Nephron progenitor cell (in vitro differentiated cells): ENCODE measurements at places on chromosomes 13 and 19.

DNA sequence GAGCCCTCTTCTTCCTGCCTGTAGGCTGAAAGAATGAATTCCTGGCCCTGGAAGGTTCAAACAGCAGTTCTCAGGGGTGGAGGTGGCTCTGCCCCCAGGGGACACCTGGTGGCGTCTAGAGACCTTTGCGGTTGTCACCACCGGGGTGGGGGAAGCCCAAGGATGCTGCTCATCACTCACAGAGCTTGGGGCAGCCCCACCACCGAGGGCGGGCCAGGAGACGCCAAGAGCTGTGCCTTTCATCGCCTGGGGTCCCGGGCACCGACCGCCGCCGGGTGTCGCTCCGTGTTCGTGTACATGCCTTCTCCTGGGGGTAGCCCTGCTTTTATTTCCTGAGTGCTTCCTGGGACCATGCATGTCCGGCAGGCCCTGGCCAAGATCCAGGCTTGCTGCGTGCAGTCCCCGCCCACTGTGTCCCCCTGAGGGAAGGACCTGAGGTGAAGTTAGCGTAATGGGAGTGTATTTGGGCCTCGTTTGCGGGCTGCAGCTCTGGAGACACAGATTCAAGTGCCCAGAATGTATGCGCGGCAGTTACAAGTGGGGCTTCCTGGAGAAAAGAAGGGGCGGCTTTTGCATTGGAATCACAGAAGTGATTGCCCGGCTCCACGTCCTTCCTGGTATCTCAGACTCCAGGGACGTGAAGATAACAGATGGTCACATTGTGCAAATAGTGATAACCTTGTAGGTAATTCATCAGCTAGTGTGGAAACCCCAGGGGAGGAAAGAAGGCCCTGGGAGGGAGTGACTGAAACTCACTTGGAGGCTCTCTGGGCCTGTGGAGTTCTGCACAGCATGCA is 7.8 kb downstream of the DOT1L start:
- no peak for DNase-seq
- peaks cover 14% of the 10 kb centered on the region for H3K36me3 ChIP-seq
- H3K27ac ChIP-seq, result peak overlapping the region; percentile 42
- H3K4me3 ChIP-seq, result peak overlapping the region; percentile 52

DNA sequence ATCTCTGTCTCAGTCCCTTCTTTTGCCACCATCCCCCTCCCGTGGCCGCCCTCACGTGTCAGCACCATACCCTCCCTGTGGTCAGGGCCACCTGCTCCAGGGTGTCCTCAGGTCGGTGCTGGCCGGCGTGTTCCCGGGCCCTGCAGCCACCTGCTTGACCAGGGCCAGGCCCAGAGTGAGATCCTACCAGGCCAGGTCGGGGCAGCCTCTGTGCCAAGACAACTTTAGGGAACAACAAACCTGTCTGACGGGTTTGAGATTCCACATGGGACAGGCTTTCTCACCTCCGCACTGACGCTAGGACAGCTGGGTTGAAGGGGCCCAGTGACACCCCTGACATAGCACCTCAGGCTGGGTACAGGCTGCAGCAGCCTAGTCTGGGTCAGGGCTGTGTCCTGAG is 7.5 kb upstream of the SBNO2 start:
- H3K27me3 ChIP-seq, result peaks cover 4% of the 10 kb centered on the region
- peak overlapping the region; percentile 23 for H3K27ac ChIP-seq
- H3K36me3 ChIP-seq, result no peaks in the 10 kb centered on the region
- no peak overlapping the region for H3K4me3 ChIP-seq
- DNase-seq, result no peak

- no peak overlapping the region for H3K4me3 ChIP-seq
- peaks cover 6% of the 10 kb centered on the region for H3K4me1 ChIP-seq
- no peaks in the 10 kb centered on the region for H3K27me3 ChIP-seq
Observed at GRCh38 chr19:1088416-1089010, 6.7 kb downstream of the POLR2E start.

- no peaks in the 10 kb centered on the region for H3K36me3 ChIP-seq
- H3K27me3 ChIP-seq, result no peaks in the 10 kb centered on the region
- no peak overlapping the region for H3K4me3 ChIP-seq
- H3K4me1 ChIP-seq, result peaks cover 6% of the 10 kb centered on the region
- no peak for DNase-seq
- no peak overlapping the region for H3K27ac ChIP-seq
Observed at GRCh38 chr13:80884056-80884785, 543.3 kb upstream of the SPRY2 start.

GRCh38 chr19:58543826-58544590 is at the start of gene TRIM28:
TSS of gene TRIM28 (plus strand) at chr19:58544064. CDS start at chr19:58544758, 694 bp downstream.
- peaks cover 28% of the 10 kb centered on the region for H3K4me1 ChIP-seq
- H3K4me3 ChIP-seq, result peak within 1 kb of the TSS; percentile 98
- peak within 1 kb of the TSS; percentile 99 for H3K27ac ChIP-seq
- DNase-seq, result peak; percentile 100

- no peak for DNase-seq
- H3K4me3 ChIP-seq, result no peak overlapping the region
- H3K36me3 ChIP-seq, result no peaks in the 10 kb centered on the region
- no peaks in the 10 kb centered on the region for H3K27me3 ChIP-seq
Observed at GRCh38 chr13:31051999-31052398, 109.7 kb downstream of the HSPH1 start.

GRCh38 chr13:98495627-98496478 is 81.1 kb downstream of the STK24 start:
- peak overlapping the region; percentile 95 for H3K27ac ChIP-seq
- peaks cover 2% of the 10 kb centered on the region for H3K27me3 ChIP-seq
- H3K36me3 ChIP-seq, result peaks cover 40% of the 10 kb centered on the region
- H3K4me3 ChIP-seq, result peak overlapping the region; percentile 60
- peaks cover 83% of the 10 kb centered on the region for H3K4me1 ChIP-seq

DNA sequence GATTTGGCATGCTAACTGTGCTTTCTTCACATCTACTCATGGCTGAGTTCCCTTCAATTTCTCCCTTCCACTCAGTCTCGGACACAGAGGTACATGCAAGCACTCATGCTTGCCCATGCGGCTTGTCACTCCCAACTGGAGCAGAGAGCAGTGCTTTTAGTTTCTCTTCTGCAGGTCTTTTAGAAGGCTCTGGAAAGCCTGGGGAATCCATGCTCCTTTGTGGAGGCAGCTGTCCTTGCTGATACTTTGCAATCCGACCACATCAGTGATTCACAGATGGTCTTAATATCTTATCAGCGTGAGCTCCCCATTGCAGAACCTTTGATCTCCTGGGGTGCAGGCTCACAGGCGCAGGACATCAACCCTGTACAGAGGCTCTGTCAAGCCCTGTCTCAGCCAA is 203.9 kb downstream of the COL4A1 start:
- H3K4me3 ChIP-seq, result no peak overlapping the region
- no peak overlapping the region for H3K27ac ChIP-seq
- no peaks in the 10 kb centered on the region for H3K36me3 ChIP-seq
- peaks cover 5% of the 10 kb centered on the region for H3K27me3 ChIP-seq
- H3K4me1 ChIP-seq, result peaks cover 5% of the 10 kb centered on the region
- DNase-seq, result no peak

DNA sequence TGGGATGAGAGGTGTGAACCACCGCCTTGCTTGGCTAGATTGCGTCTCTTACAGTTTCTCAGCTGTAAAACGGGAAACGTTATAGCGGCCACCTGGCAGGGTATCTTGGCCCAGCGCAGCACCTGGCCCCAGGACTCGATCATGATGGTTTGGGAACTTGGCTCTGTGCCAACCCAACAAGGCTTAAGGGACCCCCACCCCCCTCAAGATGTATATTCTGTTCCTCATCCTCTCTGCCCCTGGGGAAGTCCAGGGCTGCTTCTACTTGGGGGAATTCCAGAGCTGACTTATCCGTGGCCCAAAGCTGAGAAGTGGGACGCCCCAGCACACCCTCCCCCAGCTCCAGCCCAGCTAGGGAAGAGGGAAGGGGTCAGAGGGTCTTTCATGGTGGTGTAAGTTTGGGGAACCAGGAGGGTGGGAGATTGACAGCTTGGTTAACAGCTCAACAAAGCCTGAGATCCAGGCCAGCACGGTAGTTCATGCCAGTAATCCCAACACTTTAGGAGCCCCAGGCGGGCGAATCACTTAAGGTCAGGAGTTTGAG is 695 bp downstream of the ICAM1 start:
- peak overlapping the region; percentile 34 for H3K4me3 ChIP-seq
- H3K4me1 ChIP-seq, result no peaks in the 10 kb centered on the region
- DNase-seq, result no peak
- peaks cover 72% of the 10 kb centered on the region for H3K27me3 ChIP-seq
- no peak overlapping the region for H3K27ac ChIP-seq

DNA sequence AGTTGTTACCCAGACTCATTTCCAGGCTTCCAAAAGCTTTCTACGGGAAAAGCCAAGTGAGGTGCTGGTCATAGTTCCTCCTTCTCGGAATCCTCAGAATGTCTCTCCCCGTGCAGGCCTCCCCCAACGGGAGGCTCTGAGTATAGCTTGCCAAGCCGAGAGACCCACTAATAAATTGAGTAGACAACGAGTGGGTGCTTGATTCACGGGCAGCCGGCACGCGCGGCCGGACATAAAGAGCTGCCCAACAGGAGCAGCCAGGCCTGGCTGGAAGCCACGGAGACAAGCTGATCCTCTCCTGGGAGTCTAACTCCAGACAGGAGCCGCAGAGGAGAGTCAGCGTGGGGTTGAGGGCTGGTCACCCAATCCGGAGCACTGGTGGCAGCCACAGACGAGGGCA is 43.4 kb upstream of the MEDAG start:
- peaks cover 77% of the 10 kb centered on the region for H3K4me1 ChIP-seq
- peaks cover 30% of the 10 kb centered on the region for H3K27me3 ChIP-seq
- no peak overlapping the region for H3K4me3 ChIP-seq
- no peaks in the 10 kb centered on the region for H3K36me3 ChIP-seq
- H3K27ac ChIP-seq, result no peak overlapping the region

DNA sequence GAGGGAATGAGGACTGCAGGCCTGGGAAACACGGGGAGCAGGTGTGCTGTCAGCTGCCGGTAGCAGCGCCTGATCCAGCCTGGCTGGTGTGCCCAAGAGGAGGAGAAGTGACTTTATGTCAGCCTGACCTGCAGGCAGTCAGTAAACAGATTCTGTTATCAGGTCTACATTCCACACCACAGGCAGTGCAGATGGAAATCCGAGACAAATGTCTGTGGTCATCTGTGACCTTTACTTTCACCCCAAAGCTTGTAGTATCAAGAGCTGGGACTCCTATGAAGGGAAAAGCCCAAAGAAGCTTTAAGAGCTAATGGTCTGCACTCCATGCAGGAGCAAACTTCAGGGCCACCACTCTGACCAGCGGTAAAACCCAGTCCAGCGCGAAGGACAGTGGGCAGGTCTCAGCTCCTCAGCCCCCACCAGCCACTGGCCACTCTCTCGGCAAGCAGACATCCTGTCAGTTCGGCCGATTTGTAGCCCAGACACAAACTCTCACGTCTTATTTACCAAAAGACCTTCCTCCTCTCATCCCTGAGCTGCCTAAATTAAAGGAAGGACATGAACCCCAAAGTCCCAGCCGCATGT is 7.7 kb downstream of the EPS15L1 start:
- DNase-seq, result no peak
- H3K27me3 ChIP-seq, result peaks cover under 1% of the 10 kb centered on the region
- peaks cover 24% of the 10 kb centered on the region for H3K36me3 ChIP-seq
- peak overlapping the region; percentile 35 for H3K4me3 ChIP-seq

GRCh38 chr19:15292847-15293582 is 39.3 kb downstream of the BRD4 start:
- no peak overlapping the region for H3K4me3 ChIP-seq
- H3K27ac ChIP-seq, result peak overlapping the region; percentile 91
- no peaks in the 10 kb centered on the region for H3K27me3 ChIP-seq
- peaks cover 85% of the 10 kb centered on the region for H3K4me1 ChIP-seq
- no peak for DNase-seq
- peaks cover 12% of the 10 kb centered on the region for H3K36me3 ChIP-seq

DNA sequence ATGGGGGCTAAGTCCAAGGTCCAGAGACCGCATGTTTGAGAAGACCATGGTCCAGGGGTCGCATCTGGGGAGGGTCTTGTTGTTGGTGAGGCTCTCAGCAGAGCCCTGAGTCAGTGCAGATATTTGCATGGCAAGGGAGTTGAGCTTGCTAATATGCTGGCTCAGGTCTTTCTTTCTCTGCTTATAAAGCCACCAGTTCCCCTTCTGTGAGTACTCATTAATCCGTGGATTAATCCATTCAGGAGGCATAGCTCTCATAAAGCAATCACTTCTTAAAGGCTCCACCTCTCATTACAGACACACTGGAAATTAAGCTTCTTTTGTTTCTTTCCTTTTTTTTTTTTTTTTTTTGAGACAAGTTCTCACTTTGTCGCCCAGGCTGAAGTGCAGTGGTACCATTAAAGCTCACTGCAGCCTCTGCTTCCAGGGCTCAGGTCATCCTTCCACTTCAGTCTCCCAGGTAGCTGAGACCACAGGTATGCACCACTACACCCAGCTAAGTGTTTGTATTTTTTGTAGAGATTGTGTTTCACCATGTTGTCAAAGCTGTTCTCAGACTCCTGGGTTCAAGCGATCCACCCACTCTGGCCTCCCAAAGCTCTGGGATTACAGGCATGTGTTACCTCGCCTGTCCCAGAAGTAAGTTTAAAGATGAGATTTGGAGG is 216.4 kb downstream of the SLITRK5 start:
- H3K27ac ChIP-seq, result no peak overlapping the region
- peaks cover 6% of the 10 kb centered on the region for H3K27me3 ChIP-seq
- H3K36me3 ChIP-seq, result no peaks in the 10 kb centered on the region
- H3K4me1 ChIP-seq, result peaks cover 5% of the 10 kb centered on the region

GRCh38 chr13:29435125-29435911 is 160.2 kb downstream of the SLC7A1 start:
- H3K27ac ChIP-seq, result no peak overlapping the region
- no peaks in the 10 kb centered on the region for H3K36me3 ChIP-seq
- no peak for DNase-seq
- H3K4me1 ChIP-seq, result peaks cover 20% of the 10 kb centered on the region
- H3K4me3 ChIP-seq, result no peak overlapping the region

DNA sequence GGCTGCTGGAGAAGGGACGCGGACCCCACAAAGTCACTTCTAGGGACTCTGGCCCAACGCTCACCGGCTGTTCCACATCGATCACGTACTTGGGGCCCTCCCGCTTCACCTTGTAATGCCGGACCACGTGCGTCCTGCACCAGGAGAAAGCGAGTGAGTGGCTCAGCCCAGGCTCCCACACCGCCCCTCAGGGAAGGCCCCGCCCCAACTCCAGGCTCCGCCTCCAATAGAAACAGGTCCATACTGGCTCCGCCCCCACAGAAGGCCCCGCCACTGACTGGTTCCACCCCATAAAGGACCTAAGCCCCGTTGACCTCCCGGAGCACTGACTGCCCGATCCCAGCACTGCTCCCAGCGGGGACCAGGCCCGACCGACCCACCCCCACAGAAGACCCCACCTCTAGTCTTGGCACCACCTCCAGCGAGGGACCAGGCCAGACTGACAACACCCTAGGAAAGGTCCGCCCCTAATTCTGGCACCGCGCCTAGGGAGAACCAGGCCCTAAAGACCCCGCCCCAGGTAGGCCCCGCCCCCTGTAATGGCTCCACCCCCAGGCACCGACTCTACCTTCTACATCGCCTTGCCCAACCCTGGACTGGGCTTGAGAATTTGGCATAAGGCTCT is 11.3 kb downstream of the STAP2 start:
- H3K36me3 ChIP-seq, result peaks cover 4% of the 10 kb centered on the region
- H3K27ac ChIP-seq, result peak overlapping the region; percentile 86
- peak; percentile 92 for DNase-seq
- peaks cover 19% of the 10 kb centered on the region for H3K4me1 ChIP-seq

GRCh38 chr19:16571283-16571682 is 932 bp downstream of the SLC35E1 start:
- H3K4me1 ChIP-seq, result peaks cover 48% of the 10 kb centered on the region
- H3K27ac ChIP-seq, result peak overlapping the region; percentile 81
- peak overlapping the region; percentile 88 for H3K4me3 ChIP-seq
- peaks cover 23% of the 10 kb centered on the region for H3K36me3 ChIP-seq

GRCh38 chr19:41223431-41224234 is 4.6 kb downstream of the AXL start:
- peaks cover 74% of the 10 kb centered on the region for H3K4me1 ChIP-seq
- H3K27ac ChIP-seq, result peak overlapping the region; percentile 48
- no peak overlapping the region for H3K4me3 ChIP-seq
- DNase-seq, result peak; percentile 51

GRCh38 chr19:11078893-11079292 is 10.4 kb upstream of the LDLR start:
- peaks cover 30% of the 10 kb centered on the region for H3K36me3 ChIP-seq
- DNase-seq, result no peak
- H3K4me3 ChIP-seq, result no peak overlapping the region
- peaks cover 9% of the 10 kb centered on the region for H3K4me1 ChIP-seq
- H3K27me3 ChIP-seq, result peaks cover 7% of the 10 kb centered on the region
